ENCODE measurements at places on chromosomes 6 and 20. TPM values are rescaled to one million over a fixed set of nuclear protein-coding genes. Genes with fewer than 3 reads are reported as not detected.

- no peaks in the 10 kb centered on the region for H3K4me1 ChIP-seq
- H3K36me3 ChIP-seq = no peaks in the 10 kb centered on the region
- no peak overlapping the region for H3K4me3 ChIP-seq
- no peak overlapping the region for H3K27ac ChIP-seq
- no peak for DNase-seq
- H3K27me3 ChIP-seq = no peaks in the 10 kb centered on the region
These were observed 211.1 kb upstream of the FOXA2 start for GRCh38 chr20:22795433-22795832.

DNA sequence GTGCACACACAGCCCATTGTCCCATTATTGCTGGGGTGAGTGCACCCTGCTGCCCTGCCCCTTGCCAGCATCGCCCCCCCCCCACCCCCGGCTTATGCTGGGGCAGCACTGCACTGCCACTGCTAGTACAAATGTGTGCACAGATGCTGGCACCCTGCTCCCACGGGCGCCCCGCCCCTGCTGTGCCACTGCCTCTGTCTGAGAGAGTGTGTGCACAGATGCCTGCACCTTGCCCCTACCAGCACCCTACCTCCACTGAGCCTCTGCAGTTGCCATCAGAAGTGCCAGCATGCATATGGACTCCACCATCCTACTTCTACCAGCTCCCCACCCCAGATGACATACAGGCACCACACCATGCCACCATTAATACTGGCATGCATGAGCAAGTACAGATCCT lies 454.6 kb upstream of the KHDRBS2 start:
- H3K36me3 ChIP-seq = no peaks in the 10 kb centered on the region
- no peak overlapping the region for H3K4me3 ChIP-seq
- H3K4me1 ChIP-seq = no peaks in the 10 kb centered on the region
- H3K27ac ChIP-seq = no peak overlapping the region
- no peaks in the 10 kb centered on the region for H3K27me3 ChIP-seq

- H3K27ac ChIP-seq = peak within 1 kb of the TSS; percentile 96
- H3K36me3 ChIP-seq = no peaks in the 10 kb centered on the region
- peak; percentile 80 for DNase-seq
- H3K4me3 ChIP-seq = peak within 1 kb of the TSS; percentile 79
- peaks cover 24% of the 10 kb centered on the region for H3K4me1 ChIP-seq
These were observed at the start of gene STXBP5 for GRCh38 chr6:147204060-147204785. Gene STXBP5 (plus strand): TSS chr6:147204417. CDS start chr6:147204533, 116 bp downstream.

The MATN4 gene
- 6.4 TPM for total RNA-seq

The JAG1 gene
- 22.6 TPM for total RNA-seq

- H3K36me3 ChIP-seq = no peaks in the 10 kb centered on the region
- no peak overlapping the region for H3K27ac ChIP-seq
- no peaks in the 10 kb centered on the region for H3K4me1 ChIP-seq
- no peak for DNase-seq
These were observed 16.9 kb upstream of the SLC35F1 start for GRCh38 chr6:117890172-117890571.

GRCh38 chr20:63567136-63567385 lies 7.0 kb downstream of the HELZ2 start:
- H3K4me3 ChIP-seq = no peak overlapping the region
- no peak for DNase-seq
- H3K27me3 ChIP-seq = no peaks in the 10 kb centered on the region
- no peak overlapping the region for H3K27ac ChIP-seq
- H3K4me1 ChIP-seq = no peaks in the 10 kb centered on the region
- no peaks in the 10 kb centered on the region for H3K36me3 ChIP-seq

DNA sequence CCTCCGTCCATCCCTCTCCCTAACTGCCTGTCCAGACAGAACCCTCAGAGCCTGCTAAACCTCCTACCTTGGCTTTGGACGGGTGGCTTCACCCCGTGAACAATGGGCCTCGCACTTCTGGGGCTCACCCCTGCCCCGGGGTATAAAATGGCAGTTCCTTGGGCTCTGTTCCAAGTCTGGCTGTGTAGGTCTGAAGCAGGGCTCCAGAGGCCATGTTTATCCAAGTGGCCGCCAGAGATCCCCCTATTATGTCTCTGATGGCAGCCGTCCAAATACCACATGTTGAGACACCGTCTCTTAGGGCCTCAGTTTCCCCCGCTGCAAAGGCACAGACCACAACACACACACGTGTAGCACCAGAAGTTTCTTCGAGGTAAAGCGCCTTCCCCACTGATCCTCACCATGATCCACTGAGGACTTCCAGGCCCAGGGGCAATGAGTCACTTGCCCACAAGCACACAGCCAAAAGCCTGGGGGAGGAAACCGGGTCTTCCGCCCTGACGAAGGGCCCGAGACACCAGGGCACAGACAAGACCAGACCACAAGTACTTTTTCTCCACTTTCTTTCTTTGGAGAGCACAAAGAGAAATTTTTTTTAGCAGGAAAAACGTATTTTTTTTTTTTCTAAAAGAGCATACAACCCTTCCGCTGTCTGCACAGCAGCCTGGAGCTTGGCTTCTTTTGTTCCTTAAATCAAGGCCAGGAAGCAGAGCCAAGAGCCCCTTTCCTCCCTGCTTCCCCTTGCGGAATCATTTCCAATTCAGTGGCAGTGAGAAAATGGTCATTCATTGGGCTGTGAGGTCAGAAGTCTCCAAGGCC lies 11.8 kb downstream of the CPNE5 start:
- H3K36me3 ChIP-seq = no peaks in the 10 kb centered on the region
- no peak overlapping the region for H3K4me3 ChIP-seq
- DNase-seq = no peak
- H3K27ac ChIP-seq = no peak overlapping the region
- H3K27me3 ChIP-seq = no peaks in the 10 kb centered on the region

- no peak for DNase-seq
- H3K27me3 ChIP-seq = no peaks in the 10 kb centered on the region
- H3K27ac ChIP-seq = no peak overlapping the region
- H3K4me1 ChIP-seq = no peaks in the 10 kb centered on the region
- no peak overlapping the region for H3K4me3 ChIP-seq
- H3K36me3 ChIP-seq = no peaks in the 10 kb centered on the region
These were observed 5.4 kb downstream of the RAMACL start for GRCh38 chr6:166581091-166581511.

DNA sequence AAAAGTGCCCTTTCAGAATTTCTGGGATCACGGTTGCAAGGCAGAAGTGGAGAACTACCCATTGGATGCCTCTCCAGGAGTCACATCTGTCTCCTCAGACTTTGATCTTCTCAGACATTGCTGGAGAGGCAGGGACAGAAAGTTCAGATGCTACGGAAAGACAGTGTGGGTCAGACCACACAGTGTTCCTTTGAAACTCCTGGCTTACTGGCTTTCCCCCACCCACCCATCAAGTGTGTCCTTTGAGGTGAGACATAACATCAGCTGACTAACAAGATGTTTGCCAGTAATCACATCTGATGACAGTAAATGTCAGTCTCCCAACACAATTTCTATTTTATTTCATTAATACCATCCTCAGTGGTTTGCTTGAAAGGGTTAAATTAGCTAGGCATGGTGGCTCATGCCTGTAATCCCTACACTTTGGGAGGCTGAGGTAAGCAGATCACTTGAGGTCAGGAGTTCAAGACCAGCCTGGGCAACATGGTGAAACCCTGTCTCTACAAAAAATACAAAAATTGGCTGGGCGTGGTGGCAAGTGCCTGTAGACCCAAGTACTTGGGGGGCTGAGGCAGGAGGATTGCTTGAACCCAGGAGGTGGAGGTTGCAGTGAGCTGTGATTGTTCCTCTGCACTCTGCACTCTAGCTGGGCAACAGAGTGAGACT lies 67.2 kb upstream of the SNX9 start:
- no peak overlapping the region for H3K4me3 ChIP-seq
- no peaks in the 10 kb centered on the region for H3K4me1 ChIP-seq
- no peak overlapping the region for H3K27ac ChIP-seq
- no peaks in the 10 kb centered on the region for H3K27me3 ChIP-seq
- DNase-seq = no peak
- H3K36me3 ChIP-seq = no peaks in the 10 kb centered on the region

DNA sequence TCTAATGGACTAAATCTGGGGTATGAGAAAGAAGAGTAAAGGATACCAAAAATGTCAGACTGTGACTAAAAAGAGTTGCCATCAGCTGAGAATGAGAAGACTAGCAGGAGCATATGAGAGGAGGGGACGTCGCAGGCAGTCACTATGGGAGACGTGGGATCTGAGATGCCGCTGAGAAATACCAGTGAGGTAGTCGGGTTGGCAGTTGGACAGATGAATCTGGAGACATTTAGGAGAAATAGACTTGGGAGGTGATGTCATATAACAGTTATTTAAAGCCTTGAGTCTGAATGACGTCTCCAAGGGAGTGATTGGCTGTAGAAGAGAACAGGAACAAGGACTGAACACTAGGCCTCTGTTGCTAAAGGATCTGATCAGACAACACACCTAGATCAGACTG lies 51.5 kb upstream of the TRIM26 start:
- no peaks in the 10 kb centered on the region for H3K27me3 ChIP-seq
- H3K4me3 ChIP-seq = no peak overlapping the region
- H3K36me3 ChIP-seq = no peaks in the 10 kb centered on the region
- DNase-seq = no peak

GRCh38 chr6:68735866-68736265 lies 100.8 kb downstream of the ADGRB3 start:
- no peaks in the 10 kb centered on the region for H3K4me1 ChIP-seq
- H3K36me3 ChIP-seq = no peaks in the 10 kb centered on the region
- no peaks in the 10 kb centered on the region for H3K27me3 ChIP-seq

GRCh38 chr6:96621983-96622382 lies 59.1 kb downstream of the FHL5 start:
- no peak for DNase-seq
- no peak overlapping the region for H3K27ac ChIP-seq
- H3K4me3 ChIP-seq = no peak overlapping the region
- H3K36me3 ChIP-seq = no peaks in the 10 kb centered on the region

DNA sequence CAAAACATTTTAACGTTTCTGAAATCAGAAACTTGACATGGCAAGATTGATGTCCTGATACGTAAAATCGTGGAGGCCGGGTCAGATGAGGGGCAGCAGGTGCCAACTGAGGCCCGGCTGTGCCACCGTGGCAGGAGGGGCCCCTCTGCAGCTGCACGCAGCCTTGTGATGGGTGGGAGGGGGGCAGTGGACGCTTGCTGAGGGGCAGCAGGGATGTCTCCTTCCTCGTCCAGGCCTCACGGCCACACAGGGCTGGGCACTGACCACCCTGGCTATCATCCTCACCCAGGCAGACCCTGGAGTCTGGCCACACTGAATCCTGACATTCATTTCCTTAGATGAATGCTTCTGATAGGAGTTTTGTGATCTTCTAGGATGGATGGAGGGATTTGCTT lies 114.7 kb downstream of the ERMARD start:
- no peaks in the 10 kb centered on the region for H3K36me3 ChIP-seq
- no peaks in the 10 kb centered on the region for H3K27me3 ChIP-seq
- H3K4me1 ChIP-seq = no peaks in the 10 kb centered on the region
- H3K4me3 ChIP-seq = no peak overlapping the region

The RALGAPB gene
- total RNA-seq = 10.6 TPM

The NRN1 gene
- 0.60 TPM for total RNA-seq

The BMP2 gene
- total RNA-seq = 6.8 TPM

The COL9A3 gene
- 5.2 TPM for total RNA-seq

DNA sequence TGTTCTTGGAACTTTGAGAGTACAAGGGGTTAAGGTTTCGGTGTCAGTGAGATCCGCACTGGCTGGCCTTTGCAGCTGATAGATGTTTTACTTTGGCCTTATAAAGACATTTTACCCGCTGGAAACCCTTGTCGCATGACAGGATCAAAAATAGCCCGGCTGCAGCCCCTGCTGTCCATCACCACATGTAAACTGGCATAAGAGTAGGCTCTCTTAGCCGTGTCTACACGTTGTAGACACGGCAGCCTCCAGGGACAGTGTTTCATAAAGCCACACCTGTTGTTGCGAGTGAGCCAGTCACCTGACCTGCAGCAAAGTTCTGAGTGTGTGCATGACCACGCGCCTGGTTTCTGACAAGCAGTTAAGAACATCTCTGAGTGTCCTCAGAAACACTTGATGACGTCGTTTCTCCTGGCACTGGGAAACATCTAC lies 8.5 kb downstream of the RBM24 start:
- H3K36me3 ChIP-seq = no peaks in the 10 kb centered on the region
- DNase-seq = peak; percentile 26

DNA sequence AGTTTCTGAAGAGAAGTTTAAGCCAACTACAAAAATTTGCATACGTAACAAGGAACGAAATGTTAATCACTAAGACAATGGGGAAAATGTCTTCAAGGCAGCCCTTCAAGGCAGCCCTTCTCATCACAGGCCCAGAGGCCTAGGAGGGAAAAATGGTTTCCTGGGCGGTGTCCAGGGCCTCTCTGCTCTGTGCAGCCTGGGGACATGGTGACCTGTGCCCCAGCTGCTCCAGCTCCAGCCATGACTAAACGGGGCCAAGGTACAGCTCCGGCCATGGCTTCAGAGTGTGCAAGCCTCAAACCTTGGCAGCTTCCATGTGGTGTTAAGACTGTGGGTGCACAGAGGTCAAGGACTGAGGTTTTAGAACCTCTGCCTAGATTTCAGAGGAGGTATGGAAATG lies 325.1 kb downstream of the FRK start:
- no peaks in the 10 kb centered on the region for H3K4me1 ChIP-seq
- H3K4me3 ChIP-seq = no peak overlapping the region
- no peaks in the 10 kb centered on the region for H3K36me3 ChIP-seq
- no peak overlapping the region for H3K27ac ChIP-seq

- H3K27me3 ChIP-seq = no peaks in the 10 kb centered on the region
- no peak overlapping the region for H3K4me3 ChIP-seq
- no peak overlapping the region for H3K27ac ChIP-seq
- no peaks in the 10 kb centered on the region for H3K36me3 ChIP-seq
These were observed 181.9 kb downstream of the SYNDIG1 start for GRCh38 chr20:24651171-24651975.

GRCh38 chr6:129539032-129539431 lies 170.9 kb downstream of the ARHGAP18 start:
- no peak for DNase-seq
- H3K4me1 ChIP-seq = no peaks in the 10 kb centered on the region
- H3K27ac ChIP-seq = no peak overlapping the region
- H3K36me3 ChIP-seq = no peaks in the 10 kb centered on the region
- no peaks in the 10 kb centered on the region for H3K27me3 ChIP-seq

GRCh38 chr20:25290646-25291431 lies 43.0 kb downstream of the PYGB start:
- H3K27ac ChIP-seq = no peak overlapping the region
- H3K4me1 ChIP-seq = peaks cover 4% of the 10 kb centered on the region
- H3K4me3 ChIP-seq = no peak overlapping the region
- H3K27me3 ChIP-seq = no peaks in the 10 kb centered on the region
- DNase-seq = no peak
- peaks cover 6% of the 10 kb centered on the region for H3K36me3 ChIP-seq

The ARHGAP40 gene
- 0.23 TPM for total RNA-seq

- DNase-seq = no peak
- H3K36me3 ChIP-seq = no peaks in the 10 kb centered on the region
- H3K4me3 ChIP-seq = no peak overlapping the region
- no peaks in the 10 kb centered on the region for H3K27me3 ChIP-seq
- no peak overlapping the region for H3K27ac ChIP-seq
- no peaks in the 10 kb centered on the region for H3K4me1 ChIP-seq
These were observed 86.1 kb downstream of the SLX4IP start for GRCh38 chr20:10521068-10521831.

- DNase-seq = no peak
- no peaks in the 10 kb centered on the region for H3K36me3 ChIP-seq
- H3K27me3 ChIP-seq = no peaks in the 10 kb centered on the region
- no peaks in the 10 kb centered on the region for H3K4me1 ChIP-seq
- no peak overlapping the region for H3K27ac ChIP-seq
These were observed 213.6 kb upstream of the DTNBP1 start for GRCh38 chr6:15876406-15876805.
